ENCODE measurements at places on chromosomes 1 and 21.
A peak's percentile ranks its signal among the peaks of the same experiment; 100 is the strongest.

- DNase-seq = no peak
Measured at GRCh38 chr1:69638673-69639072, 71.0 kb downstream of the LRRC7 start.

DNA sequence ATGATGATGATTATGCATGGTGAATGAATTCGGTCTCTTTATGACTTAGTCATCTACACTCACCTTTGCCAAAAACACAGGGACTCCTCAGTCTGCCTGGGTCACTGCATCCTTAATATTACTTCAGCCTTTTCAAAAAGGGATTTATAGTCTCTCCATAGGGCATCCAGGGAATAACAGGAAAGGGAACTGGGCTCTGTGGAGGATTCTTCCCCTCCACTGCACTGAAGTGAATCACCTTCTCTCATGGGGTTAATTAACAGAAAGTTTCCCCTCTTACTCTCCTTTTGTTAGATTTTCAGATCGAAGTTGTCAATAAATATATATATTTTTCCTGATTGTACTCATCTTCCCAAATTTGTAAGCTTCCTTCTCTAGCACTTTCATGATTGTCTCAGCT, at the start of gene OR6K3:
Gene OR6K3 (minus strand): TSS at position 101 of the 400 bp plus-strand sequence. CDS start 2,605 bp downstream, outside the sequence.
- DNase-seq = no peak

GRCh38 chr1:110309139-110309538, 30.0 kb upstream of the RBM15 start:
- DNase-seq = no peak

DNA sequence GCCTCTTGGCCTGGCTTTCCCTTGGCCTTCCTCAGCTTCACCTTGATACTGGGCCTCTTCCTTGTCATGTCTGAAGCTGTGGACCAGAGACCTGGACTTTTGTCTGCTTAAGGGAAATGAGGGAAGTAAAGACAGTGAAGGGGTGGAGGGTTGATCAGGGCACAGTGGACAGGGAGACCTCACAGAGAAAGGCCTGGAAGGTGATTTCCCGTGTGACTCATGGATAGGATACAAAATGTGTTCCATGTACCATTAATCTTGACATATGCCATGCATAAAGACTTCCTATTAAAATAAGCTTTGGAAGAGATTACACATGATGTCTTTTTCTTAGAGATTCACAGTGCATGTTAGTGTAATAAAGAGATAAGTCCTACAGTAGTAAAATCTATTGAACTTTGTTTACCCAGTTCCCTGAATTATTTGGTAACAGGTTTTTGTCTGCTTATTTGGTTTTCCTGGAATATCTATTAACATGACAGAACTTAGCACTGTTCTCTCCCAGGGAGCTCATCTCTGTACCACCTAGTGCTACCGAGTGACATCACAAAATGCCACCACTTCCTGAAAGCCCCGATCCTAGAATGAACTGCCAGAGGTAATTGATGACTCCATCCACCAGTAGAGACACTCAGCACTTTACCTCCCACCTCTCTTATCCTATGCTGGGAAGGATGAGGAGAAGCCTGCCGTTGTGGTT, 22.2 kb downstream of the UBE2T start:
- no peak for DNase-seq

- DNase-seq = no peak
Measured at GRCh38 chr1:205072286-205072685, 12.0 kb downstream of the TMEM81 start.

DNA sequence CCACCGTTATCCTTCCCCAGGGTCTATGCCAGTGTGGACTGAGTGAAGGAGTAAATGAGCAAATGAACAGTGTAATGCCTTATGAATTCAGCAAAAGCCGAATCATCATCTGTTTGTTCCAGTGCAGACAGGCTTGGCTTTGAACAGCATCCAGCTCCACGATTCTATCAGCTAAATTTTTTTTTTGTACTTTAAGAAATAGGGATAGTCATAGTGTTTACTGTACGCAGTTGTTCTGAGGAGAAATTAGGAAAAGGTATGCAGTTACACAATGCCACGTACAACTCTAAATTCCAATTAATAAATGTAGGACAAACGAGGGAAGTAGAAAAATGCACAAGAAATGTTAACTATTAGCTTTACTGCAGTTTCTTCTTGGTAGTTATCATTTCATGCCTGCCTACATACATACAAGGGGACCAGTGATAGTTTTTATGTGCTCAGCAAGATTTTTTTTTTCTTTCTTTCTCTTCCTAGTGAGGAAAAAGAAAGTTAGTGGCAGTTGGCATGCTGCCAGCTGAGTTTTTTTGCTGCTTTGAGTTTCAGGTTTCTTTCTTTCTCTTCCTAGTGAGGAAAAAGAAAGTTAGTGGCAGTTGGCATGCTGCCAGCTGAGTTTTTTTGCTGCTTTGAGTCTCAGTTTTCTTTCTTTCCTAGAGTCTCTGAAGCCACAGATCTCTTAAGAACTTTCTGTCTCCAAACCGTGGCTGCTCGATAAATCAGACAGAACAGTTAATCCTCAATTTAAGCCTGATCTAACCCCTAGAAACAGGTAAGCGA, at the start of gene IFI44L:
Gene IFI44L (plus strand): TSS at position 646 of the 777 bp plus-strand sequence. CDS start 7,468 bp downstream, outside the sequence.
- no peak for DNase-seq

- no peak for DNase-seq
Measured at GRCh38 chr1:64856553-64856952, 109.8 kb downstream of the JAK1 start.

- no peak for DNase-seq
Measured at GRCh38 chr1:113439277-113439670, 49.0 kb downstream of the MAGI3 start.

DNA sequence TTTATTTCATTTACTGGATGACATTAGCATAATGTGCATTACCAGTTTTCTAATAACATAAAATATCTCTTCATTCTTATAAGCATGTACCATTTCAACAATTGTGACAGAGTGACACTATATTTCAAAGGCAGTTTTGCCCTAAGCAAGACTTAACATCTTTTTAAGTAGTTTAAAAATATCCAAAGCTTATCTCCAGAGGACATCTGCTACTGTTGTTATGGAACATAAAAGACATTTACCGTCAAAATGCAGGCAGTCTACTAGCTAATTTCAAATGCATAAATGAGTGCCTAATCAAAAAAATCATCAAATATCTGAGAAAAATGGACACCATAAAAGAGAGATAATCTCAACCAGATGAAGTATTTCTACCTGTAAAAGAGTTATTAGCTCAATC, 782.4 kb upstream of the BRINP3 start:
- no peak for DNase-seq

- no peak for DNase-seq
Measured at GRCh38 chr1:12473596-12474362, 144.2 kb downstream of the DHRS3 start.

DNA sequence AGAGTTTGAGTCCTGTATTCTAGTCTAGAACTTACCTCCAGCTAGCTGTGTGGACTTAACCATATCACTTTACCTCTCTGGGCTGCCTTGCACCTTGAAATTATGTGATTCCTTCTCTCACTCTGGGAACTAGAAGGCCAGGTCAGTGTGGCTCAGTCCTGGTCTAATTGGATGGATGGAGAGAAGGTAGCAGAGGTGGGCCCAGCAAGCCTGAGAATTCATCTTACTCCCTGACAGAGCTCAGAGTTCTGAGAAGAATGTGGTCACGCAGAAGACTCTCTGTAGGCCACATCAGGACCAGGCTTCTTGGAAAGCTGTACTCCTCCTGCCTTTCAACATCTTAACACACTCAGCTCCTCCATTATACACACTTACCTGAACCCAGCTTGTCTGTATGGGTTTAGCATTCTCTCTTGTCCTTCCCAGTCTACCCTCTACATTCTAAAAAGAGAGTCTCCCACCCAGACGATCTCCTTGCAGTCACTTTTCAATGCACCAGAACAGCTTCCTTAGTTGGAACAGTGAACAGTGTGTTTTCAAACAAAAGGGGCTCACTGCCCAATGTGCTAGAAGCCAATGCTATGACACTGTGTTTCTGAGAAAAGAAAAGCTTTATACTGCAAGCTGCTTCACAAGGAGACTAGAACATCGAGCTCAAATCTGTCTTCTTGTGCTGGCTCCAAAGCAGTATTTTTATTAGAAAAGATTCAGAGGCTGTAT, 60.5 kb downstream of the CAPN9 start:
- DNase-seq = no peak

DNA sequence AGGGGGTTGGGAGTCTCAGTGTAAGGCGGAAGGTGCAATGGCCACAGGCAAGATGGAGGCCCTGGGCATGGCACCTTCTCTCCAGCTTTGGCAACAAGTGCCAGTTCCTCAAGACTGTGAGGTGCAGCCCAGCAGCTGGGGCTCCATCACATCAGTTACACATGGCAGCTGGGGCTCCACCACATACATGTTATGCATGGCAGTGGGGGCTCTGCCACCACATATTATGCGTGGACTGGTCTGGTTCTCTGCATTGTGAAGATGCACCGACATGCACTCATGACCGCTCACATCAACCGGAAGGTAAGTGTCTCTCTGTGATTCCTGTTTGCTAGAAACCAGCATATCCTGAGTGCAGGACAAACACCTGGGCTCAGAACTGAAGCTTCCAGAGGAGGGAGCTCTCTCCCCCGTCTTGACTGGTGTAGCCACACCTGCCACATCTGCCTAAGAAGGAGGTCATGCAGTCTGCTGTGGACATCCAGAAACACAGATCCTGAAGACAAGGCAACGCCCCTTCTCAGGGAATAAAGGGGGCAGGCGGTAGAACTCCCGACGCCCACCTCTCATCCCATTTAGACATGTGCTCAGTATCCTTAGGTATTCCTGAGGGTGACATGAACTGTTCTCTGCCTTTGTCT, 104.1 kb upstream of the TMPRSS2 start:
- no peak for DNase-seq

DNA sequence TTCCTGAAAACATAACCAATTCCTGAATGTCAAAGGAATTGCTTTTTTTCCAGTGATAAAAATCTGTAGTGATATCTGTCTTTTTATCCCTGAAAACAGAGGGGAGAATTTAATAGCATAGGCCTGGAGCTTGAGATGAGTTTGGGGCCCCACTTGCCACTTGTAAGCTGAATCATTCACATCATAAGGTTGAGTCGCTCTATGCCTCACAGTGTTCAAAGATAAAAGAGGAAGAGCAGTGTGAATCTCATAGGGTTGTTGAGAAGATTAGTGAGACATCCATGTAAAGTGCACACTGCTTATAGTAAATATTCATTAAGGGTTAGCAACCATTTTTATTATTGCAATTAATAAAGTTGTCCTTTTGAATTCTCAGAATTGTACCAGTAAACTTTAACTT, 271.3 kb downstream of the DNM3 start:
- no peak for DNase-seq

GRCh38 chr1:2642560-2643413, 10.0 kb upstream of the MMEL1 start:
- peak; percentile 100 for DNase-seq

DNA sequence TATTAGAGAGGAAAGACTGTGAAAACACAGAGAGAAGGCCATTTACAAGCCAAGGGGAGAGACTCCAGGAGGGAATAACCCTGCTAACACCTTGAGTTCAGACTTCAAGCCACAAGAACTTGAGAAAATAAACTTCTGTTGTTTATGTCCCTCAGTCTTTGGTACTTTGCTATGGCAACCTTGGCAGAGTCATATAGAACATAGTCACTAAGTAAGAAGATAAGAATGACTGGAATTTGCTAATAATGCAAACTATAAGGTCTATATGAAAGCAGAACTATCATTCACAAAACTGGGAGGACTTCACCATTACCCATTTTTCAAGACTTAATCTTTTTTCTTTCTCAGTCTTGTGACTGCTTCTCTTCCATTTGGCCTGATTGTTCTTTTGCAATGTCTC, 767.3 kb upstream of the ADAMTS5 start:
- DNase-seq = no peak

- DNase-seq = no peak
Measured at GRCh38 chr21:35239811-35240219, 190.7 kb upstream of the RUNX1 start.

DNA sequence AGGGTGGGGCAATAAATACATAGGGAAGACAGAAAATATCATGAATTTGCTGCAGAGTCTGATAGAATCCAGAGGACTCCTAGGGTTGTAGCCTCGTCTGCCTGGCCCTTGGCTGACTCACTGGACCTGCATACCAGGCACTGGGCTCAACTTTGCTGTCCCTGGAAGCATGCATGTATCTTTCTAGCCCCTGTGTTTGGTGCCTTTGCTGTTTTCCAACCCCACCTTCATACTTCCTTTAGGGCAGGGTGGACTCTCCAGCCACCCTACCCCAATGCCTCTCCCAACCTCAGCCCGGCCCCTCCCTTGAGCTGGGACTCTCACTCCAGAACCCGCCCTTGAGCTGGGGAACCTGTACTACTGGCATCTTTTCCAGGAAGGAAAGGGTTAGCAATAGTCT, 1.2 kb downstream of the RAB25 start:
- DNase-seq = no peak

DNA sequence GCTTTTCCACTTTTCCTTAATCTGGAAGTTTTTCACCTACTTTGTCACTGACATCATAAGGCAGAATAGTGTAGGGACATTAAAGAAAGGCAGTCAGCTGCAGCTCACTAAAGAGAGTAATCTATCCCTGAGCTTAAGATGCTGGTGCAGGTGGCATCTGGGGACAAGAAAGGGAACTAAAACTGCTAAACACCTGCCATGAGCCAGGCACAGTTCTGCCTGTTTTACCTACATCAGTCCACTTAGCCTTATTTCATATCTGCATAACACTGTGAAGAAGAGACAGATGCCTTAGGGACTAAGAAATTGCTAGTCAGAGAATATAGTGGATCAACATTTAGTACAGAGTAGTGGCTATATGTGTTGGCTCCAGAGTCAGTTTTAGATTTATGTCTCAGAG, 88.1 kb downstream of the GPATCH2 start:
- DNase-seq = peak; percentile 12

DNA sequence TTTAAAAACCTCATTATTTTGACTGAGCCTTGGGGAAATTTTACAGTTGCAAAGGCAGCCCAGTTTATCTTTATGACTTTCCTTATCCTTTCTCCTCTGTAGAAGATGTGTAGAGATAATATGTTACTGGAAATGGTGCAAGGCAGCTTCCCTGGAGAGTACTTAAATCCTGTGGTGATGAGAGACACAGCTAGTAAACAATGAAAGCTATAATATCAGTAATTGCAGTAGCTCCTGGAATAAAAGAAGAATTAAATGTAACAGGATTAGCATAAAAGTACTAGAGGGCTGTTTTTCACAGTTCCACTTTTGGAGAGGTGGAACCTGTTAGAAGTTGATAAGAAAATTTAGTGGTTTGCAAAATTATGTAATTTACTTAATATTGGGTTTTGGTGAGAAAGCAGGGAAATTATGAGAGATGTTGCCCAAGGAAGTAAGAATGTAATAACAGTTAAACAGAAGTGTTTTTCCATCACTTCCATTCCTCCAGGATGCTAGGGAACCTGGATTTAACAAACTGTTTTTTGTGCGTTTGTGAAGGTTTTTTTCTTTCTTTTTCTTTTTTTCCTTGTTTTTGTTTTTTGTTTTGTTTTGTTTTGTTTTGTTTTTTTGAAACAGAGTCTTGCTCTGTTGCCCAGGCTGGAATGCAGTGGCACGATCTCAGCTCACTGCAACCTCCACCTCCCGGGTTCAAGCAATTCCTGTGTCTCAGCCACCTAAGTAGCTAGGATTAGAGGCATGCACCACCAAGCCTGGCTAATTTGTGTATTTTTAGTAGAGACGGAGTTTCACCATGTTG, 15.7 kb upstream of the EDEM3 start:
- DNase-seq = no peak

- DNase-seq = no peak
Measured at GRCh38 chr1:157142201-157142600, 4.0 kb upstream of the ETV3 start.

GRCh38 chr1:8421721-8422120, 103.8 kb downstream of the SLC45A1 start:
- DNase-seq = no peak

Measured in GM10248 (cell line).